ENCODE measurements at places on chromosomes 1 and 21.

GRCh38 chr1:14168326-14169063 lies 430.0 kb upstream of the KAZN start:
- DNase-seq, result no peak

- DNase-seq, result no peak
Measured at GRCh38 chr1:237186675-237187074, 144.7 kb downstream of the RYR2 start.

- DNase-seq, result no peak
Measured at GRCh38 chr1:101820071-101820470, 176.7 kb downstream of the OLFM3 start.

GRCh38 chr1:184292101-184292500 lies 94.7 kb upstream of the C1orf21 start:
- no peak for DNase-seq

DNA sequence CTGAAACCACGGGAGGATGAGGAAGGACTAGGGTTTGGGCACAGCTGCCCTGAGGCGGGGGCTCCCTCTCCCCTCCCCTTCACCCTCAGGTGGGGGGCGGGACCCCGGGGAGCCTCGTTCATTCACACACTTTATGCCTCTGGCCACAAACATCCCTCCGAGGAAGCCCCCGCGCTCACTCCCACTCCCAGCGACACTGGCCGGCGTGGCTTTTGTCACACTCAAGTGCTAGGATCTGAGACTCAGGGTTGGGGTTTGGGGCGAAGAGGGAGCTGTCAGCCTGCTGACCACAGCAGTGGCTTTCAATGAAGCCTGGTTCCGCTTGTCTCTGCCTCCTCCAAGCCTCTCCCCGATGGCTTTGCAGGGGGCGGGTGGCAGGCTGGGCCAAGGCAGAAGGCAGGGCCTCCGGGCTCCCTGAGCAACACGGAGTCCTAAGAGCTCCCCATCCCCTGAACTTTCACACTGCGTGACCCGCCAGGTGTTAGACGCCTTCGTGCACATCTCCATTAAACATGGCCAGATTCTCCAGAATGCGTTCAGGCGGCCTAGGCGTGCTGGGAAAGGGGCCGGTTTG lies 178.1 kb downstream of the NPHP4 start:
- no peak for DNase-seq

DNA sequence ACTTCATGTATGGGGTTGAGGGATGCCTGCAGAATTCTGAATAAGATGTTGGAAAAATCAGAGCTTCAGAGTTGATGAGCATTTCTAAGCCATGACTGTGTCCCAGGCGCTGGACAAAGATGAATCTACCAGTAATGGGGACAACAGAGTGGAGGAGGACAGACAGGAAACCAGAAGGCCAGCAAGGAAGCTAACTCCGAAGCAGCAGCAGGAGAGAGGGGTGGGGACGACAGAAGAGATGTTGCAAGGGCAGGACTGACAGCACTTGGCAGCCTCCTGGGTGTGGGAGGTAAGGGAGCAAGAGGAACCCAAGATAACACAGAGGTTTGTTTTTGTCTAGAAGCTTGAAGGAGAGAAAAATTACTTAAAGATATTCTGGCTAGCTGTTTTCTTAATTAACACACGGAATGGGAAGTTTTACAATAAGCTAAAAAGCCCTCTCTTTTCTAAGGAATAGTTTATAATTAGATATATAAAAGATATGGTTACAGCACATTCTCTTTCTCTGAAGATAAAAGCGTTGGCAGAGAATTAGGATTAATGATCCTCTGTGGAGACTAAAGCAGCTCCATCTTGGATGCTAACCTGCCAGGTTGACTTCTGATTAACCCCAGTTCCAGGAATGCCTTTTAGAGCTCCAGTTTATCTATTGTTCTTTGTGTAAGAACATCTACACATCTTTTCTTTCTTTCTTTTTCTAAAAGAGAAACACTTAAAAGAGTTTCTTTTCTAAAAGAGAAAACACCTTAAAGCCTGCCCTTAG lies 92.7 kb downstream of the TENT5C start:
- no peak for DNase-seq

- no peak for DNase-seq
Measured at GRCh38 chr1:2343023-2343935, 48.1 kb downstream of the MORN1 start.

DNA sequence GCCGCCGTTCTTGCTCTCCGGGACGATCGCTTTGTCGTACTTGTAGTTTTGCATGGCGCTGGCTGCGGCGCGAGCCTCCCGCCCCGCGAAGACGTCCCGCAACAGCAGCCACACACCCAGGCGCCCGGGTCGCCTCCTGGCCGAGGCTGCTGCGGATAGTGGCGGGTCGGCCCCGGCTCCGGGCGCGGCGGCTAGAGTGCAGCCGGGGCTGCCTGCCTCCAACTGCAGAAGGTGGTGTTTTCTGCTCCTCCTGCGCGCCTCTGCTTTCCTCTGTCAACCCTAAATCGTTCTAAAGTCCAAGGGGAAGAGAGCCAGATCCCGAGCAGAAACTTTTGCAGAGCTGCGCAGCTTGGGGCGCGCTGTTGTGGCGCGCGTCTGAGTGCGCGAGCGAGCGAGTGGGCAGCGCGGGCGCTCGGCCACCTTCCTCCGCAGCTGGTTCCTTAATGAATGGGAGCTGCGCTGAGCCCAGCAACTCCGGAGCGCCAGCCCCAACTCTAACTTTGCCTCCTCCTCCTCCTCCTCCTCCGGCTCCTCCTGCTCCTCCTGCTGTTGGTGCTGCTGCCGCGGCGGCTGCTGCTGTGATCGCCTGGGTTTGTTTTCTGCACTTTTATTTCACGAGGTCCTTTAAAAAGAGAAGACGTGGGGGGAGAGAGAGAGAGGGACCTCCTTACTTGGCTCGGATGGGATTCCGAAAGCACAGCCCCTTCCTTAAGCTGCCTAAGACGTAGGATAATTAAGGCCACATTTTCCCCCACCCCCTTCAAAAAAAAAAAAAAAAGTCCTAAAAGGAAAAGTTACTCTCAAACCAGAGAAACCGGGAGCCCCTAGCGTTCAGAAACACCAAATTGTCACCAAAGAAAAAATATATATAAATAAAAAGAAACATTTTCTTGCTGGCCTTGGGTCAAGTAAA lies at the start of gene PLPP3:
Gene PLPP3, minus strand, starts transcription at position 601 of the 913 bp plus-strand sequence. Its CDS starts 547 bp downstream, at position 54.
- peak; percentile 18 for DNase-seq

- no peak for DNase-seq
Measured at GRCh38 chr1:81406292-81406999, 394.3 kb upstream of the ADGRL2 start.
